ENCODE measurements at places on chromosomes 5 and 9.

DNA sequence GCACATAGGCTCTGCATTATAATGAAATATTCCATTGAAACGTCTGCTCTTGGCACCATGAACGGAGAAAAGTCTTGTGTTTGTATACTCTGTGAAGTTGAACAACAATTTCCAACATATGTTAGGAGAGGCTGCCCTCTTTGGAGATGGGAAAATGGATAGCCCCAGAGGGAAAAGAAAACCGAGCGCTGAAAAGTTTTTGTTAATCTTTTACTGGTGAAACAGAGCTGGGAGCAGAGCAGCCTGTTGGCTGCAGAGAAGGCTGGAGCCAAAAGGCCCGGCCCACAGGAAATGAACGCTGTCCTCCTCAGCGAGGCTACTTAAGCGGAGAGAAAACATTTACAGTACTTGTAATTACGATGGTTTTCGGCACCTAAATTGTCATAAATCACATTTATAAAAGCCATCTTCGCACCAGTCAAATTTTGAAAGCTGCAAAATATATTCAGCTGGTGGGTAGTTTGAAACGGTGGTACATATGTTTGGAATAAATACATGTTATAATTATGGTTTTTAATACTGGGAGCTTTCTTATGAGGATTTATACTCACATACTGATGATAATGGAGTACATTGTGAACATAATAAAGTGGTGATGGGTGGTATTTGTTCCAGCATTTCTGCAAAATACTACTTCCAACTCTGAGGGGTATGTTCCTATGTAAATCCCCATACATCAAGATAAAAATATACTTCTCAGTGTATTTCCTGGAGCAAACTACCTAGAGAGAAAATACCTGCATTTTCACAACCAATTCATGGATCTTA is 129.6 kb upstream of the CNTLN start:
- DNase-seq, result peak; percentile 49

DNA sequence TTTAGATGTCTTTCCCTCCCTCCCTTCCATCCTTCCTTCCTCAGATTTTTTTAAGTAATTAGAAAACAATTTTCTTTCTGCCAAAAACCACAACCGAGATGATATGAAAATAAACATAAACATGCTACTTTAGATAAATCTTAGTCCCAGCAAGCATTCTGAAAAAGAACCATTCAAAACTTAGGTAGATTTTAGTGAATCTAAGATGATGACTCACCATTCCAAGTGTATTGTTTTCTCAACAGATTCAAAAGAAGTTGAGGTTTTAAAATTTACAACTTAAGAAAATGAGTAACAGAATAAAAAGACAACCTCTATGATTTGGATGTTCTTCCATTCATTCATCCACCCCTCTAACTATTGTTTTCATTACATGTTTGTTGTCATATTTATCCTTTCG is 465.1 kb downstream of the PDE4D start:
- no peak for DNase-seq

DNA sequence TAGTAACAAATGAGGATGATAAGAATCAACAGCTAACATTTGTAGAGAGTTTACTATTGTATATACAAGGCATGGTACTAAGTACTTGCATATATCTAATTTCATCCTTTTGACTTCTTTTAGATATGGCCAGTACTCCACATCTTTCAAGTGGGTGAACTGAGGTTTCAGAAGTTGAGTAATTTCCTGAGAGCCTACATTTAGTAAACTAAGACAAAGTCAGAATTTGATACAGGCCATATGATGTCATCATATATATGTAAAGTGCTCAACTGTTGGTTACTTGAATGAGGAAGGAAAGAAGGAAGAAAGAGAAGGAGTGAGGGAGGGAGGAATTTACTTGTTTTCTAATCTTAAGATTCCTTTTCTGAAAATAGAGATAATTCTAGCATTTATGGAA is 52.8 kb downstream of the GRIA1 start:
- DNase-seq, result no peak

- peak; percentile 93 for DNase-seq
These were observed 10.0 kb downstream of the S1PR3 start for GRCh38 chr9:89000973-89001916.

DNA sequence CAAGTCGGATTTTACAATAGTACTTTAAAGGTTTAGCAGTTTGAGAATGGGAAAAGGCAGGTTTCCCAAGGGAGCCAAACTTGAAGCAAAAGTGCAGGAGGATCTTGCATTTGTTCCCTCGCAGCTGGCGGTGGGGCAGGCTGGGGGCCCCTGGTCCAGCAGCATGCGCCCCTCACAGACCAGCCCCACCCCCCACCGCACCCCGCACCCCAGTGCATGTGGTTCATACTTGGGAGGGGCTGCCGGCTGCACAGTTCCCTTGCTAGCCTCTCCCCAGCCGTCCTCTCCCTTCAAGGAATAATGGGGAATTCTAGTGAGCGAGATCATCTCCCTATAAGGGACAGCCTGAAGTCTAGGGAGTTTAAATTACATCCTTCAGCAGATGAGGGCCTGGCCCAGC is 273.1 kb upstream of the IRX2 start:
- DNase-seq, result no peak
